ENCODE measurements at places on chromosomes 12 and 14.

DNA sequence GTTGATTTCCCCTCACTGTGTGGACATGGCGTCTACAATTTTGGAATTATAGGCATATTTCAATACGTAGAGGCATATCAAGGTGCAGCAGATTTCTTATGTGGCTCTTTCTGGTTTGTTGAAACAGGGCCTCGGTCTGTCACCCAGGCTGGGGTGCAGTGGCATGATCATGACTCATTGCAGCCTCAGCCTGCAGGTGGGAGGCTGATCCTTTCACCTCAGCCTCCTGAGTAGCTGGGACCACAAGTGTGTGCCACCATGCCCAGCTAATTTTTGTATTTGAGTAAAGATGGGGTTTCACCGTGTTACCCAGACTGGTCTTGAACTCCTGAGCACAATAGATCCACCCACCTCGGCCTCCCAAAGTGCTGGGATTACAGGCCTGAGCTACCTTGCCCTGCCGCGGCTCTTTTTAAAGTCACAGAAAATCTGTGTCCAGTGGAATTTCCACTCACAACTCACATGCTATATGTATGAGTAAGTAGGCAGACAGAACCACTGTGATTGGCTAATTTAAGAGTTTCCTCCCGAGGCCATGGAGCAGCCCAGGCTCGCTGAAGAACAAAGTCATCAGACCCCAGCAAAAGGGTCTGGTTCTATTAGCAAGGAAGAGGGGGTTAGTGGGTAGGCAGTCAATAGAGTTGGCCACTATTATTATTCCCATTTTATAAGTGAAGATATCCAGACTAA lies 9.1 kb downstream of the GNG2 start:
- DNase-seq = no peak

DNA sequence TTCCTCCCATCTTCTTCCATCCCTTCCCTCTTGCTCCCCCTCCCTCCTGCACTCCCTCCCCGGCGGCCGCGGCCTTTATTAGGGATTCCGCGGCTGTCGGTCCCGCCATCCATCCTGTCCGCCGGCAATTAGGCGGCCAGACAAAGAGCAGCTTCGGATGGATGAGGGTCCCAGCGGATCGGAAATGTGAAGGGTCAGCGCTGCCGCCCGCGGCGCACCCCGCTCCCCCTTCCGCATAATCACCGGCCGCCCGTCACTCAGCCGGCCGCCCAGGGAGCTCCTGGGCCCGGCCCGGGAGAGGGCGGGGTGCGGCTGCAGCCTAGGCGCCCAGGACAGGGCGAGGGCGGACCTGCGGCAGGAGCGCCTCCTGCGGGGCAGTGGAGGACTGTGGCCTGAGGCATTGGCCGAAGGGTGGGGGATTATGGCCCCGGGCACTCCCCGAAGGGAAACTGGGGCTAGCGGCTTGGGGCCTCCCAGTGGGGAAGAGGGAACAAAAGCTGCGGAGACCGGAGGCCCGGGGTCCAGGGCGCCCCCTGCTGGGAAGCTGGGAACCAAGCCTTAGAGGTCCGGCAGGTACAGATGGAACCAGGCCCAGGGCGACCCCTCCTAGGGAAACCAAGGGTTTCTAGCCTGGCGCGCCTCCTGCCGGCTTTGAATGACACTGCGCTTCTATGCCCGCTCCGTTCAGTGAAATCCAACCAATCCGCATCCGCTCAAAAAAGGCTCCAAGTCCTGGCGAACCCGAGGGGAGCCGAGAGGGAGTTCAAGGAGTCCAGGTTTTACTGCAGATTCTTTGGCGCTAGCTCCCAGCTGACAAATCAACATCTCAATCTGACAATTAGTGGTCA lies 4.4 kb upstream of the DNAJC22 start:
- DNase-seq = peak; percentile 90

- no peak for DNase-seq
These were observed 460.9 kb upstream of the SYT1 start for GRCh38 chr12:78403681-78404080.

GRCh38 chr14:29558516-29558915 lies 369.1 kb downstream of the PRKD1 start:
- no peak for DNase-seq

- DNase-seq = no peak
These were observed 39.0 kb upstream of the NRXN3 start for GRCh38 chr14:78131201-78131600.

DNA sequence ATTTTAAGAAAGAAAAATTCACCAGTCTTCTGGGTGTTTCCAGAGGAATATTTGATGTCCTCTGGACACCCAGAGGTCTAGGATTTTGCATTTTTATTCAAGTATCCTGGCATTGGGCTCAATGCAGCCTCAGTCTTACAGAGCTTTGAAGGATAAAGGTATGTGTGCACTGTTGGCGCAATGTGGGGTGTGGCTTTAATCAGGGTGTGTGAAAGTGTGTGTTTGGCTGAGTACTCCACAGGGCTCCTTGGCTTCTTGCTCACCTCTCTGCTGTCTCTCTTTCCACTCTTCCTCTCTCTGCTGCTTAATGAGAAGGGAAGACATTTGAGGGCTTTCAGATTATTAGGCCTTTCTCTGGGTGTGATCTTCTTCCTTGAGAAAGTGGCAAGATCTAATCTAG lies 193.3 kb upstream of the CCND2 start:
- no peak for DNase-seq

GRCh38 chr12:92206596-92206995 lies 61.0 kb upstream of the BTG1 start:
- no peak for DNase-seq

GRCh38 chr12:75859868-75860267 lies 171.7 kb downstream of the PHLDA1 start:
- no peak for DNase-seq

- DNase-seq = no peak
These were observed 119.7 kb downstream of the FBXL14 start for GRCh38 chr12:1474574-1475153.
